NCI-H2171 (cell line): ENCODE measurements at places on chromosomes 2 and 18.

- DNase-seq = peak; percentile 22
These were observed 72.1 kb upstream of the FHL2 start for GRCh38 chr2:105470979-105471378.

GRCh38 chr18:52339891-52340371 lies at the start of gene DCC:
Gene DCC (plus strand): TSS chr18:52340197. CDS start chr18:52340788, 591 bp downstream.
- DNase-seq = peak; percentile 71

DNA sequence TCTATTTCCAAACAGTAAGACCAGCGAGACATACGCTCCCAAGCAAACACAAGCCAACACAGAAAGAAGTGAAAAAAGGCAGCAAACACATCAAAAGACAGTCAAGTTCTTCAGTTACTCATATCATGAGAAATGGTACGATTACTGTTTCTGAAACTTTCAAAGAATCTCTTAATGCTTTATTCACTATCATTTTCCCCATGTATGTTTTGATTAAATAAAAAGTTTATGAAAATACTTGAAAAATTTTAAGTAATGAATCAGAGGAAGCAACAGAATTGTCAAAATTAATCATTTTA lies 114.9 kb downstream of the HDAC4 start:
- no peak for DNase-seq

DNA sequence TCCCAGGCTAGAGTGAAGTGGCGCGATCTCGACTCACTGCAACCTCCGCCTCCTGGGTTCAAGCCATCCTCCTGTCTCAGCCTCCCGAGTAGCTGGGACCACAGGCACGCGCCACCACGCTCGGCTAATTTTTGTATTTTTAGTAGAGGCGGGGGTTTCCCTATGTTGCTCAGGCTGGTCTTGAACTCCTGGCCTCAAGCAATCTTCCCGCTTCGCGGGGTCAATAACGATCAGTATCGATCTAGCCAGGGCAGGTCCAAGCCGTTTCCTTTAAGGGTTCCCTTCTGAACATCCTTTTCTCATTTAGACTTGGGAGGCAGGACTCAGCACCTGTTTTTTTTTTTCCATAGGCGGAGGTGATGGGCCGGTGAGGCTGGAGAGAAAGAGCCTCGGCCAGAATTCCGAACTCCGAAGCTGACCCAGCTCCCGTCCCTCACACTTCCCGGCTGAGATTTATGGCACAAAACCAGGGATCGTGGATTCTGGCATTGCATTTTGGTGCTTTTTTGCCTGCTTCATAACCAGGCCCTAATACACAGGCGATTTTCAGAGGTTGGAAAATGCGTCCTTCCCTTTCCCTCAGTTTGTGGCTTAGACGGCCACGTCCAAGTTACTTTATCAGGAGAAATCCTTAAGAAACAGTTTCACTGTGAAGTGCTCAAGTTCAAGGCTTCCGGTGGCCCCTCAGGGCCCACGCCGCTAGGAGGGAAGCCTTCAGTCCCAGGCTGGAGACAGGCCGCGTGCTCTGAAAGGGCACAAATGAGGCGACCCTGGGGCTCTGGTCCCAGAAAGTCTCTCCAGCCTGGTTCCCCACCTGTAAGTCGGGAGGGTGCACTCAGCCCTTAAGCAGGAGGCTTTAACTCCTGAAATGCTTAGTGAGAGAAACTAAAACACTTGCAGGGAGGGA lies 998 bp upstream of the SLC66A3 start:
- no peak for DNase-seq

- no peak for DNase-seq
These were observed 416.7 kb downstream of the THSD7B start for GRCh38 chr2:137182071-137182470.

DNA sequence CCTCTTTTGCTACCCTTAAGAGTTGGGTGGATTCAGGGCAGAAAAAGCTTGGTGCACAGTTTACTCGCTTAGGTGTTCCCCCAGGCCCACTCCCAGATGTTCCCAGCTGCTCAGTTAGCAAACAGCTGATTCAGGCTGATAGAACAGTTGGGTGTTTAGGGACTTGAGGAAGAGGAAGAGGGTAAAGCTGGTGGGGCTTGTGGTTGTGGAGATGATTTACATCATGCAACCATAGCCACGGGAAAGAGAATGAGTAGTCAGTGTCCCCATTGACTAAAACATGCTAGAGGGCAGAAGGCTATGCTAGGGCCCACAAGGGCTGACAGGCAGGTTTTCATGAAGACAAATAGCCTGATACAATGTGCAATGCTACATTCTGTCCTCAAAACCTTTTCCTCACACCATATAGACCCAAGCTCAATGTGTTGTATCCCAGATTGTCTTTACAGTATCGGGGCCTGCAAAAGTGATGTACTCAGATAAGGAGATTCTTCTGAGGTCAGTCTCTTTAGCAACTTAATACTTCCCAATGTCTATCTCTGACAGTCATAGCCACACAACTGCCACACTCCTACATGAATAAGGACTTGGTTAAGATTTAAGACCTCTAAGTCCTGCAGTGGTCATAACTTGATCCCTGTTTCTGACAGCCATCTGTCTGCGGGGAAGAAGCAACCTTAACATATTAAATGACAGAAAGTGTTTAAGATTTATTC lies 15.6 kb downstream of the COLEC12 start:
- DNase-seq = no peak

DNA sequence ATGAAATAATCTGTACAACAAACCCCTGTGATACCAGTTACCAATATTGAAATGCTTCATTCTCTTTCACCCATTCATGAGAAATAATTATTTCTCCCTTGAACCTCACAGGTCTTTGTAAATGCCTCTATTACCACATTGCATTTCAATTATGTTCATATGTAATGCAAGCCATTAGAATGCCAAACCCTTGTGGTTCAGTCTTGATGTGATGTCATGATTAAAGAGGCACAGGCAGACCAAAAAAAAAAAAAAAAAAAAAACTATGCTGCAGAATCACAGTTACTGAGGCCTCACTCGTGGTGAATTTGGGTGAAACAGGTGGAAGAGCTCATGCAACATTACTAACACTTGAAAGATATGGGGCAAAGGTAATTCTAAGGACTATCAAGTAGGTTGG lies 9.4 kb upstream of the EPG5 start:
- no peak for DNase-seq

GRCh38 chr2:196333397-196333796 lies 162.0 kb upstream of the STK17B start:
- DNase-seq = no peak

- no peak for DNase-seq
These were observed 41.6 kb downstream of the EDAR start for GRCh38 chr2:108947271-108947907.

- no peak for DNase-seq
These were observed 211.0 kb upstream of the SIX2 start for GRCh38 chr2:45220227-45220626.

GRCh38 chr2:70525032-70525431 lies 28.6 kb downstream of the TGFA start:
- no peak for DNase-seq

DNA sequence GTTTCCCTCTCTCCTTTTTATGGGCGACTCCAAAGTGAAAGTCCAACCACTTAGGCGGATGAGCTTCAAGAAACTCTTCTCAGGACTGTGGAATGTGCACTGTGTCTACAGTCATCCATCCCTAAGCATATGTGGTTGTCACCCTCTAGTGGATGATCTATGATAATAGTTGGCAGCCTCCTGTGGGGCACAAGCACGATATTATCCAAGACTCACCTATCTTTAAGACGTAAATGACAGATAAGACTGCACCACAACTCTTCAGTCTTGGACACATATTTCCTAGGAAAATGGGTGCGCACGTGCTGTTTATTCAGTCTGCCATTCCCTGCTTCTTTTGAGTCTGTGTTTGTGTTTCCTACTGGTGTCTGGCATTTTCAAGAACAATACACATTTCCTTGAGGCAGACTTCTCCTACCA lies 145.5 kb upstream of the CTAGE1 start:
- no peak for DNase-seq

- no peak for DNase-seq
These were observed 72.3 kb upstream of the SESTD1 start for GRCh38 chr2:179336782-179337534.

DNA sequence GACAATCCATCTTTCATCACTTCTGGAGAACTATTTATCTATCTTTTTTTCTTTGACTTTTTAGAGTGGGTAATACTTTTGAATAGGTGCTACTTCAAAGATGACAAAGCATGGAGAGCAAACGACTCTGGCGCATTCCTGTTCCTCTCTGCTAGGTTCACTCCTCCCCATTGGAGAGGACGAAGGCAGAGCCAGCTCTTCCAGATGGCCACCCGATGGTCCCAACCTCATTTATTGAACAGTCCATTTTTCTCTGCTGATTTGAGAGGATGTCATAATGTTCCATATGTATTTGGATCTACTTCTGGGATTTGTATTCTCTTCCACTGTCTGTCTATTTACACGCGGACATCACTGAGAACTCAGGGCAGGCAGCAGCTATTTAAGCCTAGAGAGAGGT lies 284.3 kb upstream of the CXCR4 start:
- DNase-seq = no peak
